ENCODE measurements at places on chromosomes 2 and 18.

DNA sequence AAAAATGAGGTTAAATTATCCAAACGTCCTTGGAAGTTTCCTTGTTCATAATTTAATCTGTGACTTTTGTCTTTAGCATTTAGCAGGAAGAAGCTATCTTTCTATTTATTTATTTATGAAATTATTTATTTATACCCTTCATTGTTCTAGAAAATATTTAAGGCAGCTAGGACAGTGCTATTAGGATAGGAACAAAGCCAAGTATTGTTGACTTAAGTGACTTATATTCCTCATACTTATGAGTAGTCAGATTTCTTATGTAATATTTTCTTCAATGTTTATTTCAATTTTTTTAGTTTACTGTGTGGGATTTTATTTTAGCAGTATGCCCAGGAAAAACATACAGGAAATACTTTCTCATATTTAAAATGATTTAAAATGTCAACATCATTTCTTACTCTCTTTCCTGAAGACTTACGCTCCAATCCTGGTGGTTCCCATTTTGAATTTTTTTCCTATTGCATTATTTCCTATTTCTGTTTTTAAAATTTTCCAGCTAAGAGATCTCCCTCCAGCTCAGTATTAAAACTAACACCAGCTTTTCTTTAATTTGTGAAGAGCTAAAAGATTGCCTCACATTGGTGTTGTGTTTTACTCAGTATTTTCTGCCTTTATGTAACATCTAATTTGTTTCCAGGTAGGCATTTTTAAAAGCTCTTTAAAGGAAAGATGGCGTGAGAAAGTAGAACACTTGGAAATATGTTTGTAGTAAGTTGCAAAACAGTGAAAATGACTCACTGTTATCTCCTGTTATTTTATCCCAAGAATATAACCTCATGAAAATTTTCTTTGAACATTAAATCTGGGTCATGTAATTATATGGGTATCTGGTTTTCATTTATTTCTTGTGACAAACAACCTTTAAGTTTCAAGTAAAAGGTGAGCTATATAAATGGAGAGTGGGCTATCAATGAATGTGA lies 32.2 kb downstream of the MAPRE2 start:
- DNase-seq = no peak

DNA sequence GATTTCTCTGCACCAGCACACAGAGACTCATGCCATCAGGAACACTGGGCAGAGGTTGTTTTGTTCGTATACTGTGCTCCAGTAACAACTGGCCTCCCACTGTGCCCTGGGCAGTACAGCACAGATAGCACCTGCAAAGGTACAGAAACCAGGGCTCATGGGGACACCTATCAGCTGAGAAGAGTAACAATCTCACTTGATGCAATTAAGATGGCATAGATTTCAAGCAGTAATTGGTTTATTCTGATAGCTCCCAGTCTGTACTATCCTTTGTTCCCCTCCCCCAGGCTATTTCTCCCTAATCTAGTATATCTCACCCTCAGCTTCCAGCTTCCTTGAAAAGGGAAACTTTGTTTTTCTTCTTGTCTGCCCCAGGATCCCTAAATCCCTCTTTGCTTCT lies 343.9 kb upstream of the MMADHC start:
- no peak for DNase-seq

GRCh38 chr2:109242210-109242653 lies 113.2 kb downstream of the SH3RF3 start:
- DNase-seq = no peak

GRCh38 chr2:103233691-103234090 lies 471.9 kb downstream of the TMEM182 start:
- DNase-seq = no peak

DNA sequence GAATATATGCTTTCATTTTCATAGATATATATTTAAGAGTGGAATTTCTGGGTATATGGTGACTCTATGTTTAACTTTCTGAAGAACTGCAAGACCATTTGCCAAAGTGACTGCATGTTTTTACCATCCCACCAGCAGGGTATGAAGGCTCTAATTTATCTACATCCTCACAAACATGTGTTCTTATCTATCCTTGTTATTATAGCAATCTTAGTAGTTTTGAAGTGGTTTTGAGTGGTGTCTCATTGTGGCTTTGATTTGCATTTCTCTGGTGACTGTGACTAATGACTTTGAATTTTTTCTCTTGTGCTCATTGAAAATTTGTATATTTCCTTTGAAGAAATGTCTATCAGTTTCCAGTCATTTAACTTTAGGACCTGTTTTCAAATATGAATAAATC lies 310.2 kb upstream of the NRP2 start:
- DNase-seq = peak; percentile 16

DNA sequence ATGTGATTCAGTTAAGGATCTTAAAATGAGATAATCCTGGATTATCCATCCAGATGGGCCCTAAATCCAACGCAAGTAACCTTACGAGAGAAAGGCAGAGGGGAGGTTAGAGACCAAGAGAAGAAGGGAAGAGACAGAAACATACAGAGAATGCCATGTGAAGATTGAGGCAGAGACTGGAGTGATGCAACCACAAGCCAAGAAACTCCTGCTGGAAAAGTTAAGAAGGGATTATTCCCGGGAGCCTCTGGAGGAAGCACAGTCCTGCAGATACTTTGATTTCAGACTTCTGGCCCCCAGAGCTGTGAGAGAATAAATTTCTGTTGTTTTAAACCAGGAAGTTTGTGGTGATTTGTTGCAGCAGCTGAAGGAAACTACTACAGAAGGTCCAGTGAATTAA lies 992.7 kb downstream of the BCL11A start:
- DNase-seq = no peak
